ENCODE measurements at places on chromosomes 4 and X.

DNA sequence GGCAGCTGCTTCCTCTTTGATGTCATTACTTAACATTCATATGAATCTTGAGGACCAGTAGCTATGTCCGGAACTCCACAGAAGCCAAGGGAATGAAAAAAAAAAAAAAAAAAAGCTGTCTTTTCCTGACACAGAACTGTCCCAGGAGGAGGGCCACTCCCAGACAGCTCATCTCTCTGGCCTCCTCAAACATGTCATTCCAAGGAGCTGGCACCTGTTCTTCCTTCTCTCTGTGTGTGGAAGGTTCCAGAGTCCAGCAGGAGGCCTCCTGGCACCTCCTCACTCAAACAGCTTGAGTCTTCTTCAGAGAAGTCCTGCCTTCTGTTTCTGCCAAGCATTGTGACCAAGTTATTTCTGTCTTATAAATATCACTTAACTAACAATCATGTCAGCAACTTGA lies 458.5 kb downstream of the AFF2 start:
- no peak for DNase-seq

GRCh38 chr4:139763672-139764071 lies 98.1 kb downstream of the MGST2 start:
- DNase-seq, result no peak

DNA sequence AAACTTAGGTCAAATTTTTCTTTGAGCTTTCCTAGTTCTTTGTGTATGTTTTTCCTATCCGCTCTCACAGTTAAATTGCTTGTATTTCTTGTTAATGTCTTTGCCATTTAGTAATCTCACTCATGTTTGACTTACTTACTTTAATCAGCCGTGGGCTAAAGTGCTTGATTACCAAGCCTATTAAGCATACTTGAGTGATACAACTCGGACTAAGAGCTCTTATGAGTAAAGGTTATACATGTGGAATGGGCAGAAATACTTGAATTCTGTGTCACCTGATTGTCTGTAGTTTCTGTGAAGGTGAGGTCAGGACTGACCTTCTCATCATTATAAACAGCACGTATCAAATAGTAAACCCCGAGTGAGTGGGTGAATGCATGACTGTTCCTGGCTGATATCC lies 664.5 kb downstream of the PDHA2 start:
- no peak for DNase-seq

DNA sequence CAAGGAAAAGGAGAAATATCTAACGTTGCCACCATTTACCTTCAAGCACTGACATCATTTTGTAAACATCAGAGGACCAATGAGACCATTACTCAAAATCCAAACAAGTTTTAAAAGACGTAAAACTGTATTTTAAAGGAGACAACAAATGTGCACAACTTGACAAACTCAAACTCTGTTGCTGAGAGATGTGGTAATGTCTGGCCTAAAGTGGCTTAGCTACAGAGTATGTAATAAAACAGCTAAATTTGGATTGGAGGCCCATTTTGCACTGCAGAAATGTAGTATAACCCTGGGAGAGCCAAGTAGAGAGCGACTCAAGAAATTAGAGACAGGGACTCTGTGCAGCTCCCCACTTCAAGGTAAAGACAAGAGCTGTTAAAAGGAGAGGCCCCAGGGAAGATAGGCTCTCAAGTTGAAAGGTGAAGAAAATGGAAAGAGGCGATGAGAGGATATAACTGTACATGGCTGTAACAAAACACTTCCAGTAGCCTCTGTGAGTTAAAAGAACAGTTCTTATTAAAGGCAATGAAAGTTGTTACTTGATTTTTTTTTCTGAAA lies 20.3 kb downstream of the UNC5C start:
- no peak for DNase-seq

DNA sequence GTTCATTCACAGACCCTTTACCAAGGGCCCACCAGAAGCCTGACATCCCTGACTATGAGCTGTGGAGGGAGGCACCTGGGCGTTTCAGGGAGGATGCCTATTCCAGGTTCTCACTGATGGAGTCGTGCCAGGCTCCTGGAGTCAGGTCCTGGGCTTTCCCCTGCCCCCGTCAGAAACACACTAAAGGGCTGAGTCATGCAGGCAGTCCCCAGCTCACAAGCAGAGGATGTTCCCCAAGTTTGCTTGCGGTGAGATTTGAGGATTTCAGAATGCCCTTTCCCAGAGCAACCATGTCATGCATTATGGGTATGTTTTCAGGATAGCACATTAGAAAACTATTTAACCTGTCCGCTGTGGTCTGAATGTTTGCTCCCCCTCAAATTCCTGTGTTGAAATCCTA lies 45.2 kb downstream of the FHDC1 start:
- DNase-seq, result no peak

GRCh38 chrX:109856974-109857373 lies 123.9 kb upstream of the ACSL4 start:
- peak; percentile 22 for DNase-seq

DNA sequence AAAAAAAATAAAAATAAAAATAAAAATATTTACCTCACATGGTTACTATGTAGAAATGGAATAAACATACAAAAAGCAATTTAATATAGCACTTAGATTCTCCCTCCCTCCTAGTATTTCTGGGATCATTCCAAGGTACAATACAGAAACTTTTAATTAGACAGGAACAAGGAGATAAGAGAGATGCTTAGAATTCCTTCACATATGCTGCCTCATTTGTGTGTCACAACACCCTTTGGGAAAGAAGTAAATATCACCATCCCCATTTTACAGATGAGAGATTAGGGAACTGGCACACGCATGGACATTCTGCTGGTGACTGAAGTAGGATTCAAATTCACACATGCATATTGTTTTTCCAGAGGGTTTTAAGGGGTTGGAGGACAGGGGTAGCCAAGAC lies 164.2 kb downstream of the APBB2 start:
- no peak for DNase-seq

DNA sequence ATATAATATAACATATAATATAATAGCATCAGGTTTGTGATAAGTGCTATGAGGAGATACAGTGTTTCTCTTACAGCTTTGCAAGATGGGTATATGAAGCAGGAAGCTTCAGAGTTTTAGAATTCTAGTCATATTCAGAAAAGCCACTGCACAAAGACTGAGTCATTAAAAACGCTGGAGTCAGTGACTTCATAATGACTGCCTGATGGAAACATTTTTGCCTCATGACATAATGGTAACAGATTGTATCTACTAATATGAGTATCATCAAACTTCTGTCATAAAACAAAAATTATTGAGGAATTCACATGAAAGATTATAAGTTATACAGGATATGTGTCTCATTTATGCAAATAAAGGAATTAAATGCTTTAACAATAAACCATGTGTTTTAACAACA lies 46.8 kb downstream of the EPHA5 start:
- DNase-seq, result no peak
